ENCODE measurements at places on chromosomes 2 and 18.

DNA sequence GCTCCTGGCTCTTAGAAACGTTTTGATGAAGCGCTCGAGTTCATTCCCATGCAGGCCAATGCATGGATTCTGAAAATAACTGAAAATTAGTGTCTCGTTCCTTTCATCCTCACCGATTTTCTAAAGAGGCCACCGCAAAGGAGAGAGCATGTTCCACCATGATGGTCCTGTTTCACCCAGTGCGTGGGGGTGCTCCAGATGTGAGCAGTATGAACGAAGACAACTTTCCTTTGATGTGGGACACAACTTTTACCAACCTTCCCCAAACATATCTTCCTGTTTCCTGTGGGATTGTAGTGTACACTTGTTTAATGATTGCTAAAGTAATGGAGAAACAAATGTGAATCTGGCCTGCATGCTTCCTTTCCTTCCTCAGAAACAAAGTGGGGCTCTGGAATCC is 114.5 kb downstream of the PRPF40A start:
- DNase-seq: no peak

- DNase-seq: no peak
These were observed 75.2 kb upstream of the CTDP1 start for GRCh38 chr18:79604205-79604912.

DNA sequence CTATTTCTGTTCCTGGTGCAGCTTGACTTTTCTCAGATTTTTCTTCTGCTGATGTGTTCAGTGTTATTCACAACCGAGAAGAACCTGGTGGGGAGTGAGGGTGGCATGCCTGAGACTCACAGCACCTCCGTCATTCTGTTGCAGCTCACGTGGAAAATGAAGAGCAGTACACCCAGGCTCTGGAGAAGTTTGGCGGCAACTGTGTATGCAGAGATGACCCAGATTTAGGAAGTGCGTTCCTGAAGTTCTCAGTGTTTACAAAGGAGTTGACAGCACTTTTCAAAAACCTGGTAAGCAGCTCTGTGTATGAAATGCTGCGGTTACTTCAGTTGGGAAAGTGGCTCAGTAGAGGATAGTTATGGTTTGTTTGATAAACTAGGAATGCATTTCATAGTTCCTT is 90.5 kb downstream of the ASAP2 start:
- no peak for DNase-seq

- DNase-seq: no peak
These were observed 293.8 kb upstream of the CHAC2 start for GRCh38 chr2:53473775-53474311.

DNA sequence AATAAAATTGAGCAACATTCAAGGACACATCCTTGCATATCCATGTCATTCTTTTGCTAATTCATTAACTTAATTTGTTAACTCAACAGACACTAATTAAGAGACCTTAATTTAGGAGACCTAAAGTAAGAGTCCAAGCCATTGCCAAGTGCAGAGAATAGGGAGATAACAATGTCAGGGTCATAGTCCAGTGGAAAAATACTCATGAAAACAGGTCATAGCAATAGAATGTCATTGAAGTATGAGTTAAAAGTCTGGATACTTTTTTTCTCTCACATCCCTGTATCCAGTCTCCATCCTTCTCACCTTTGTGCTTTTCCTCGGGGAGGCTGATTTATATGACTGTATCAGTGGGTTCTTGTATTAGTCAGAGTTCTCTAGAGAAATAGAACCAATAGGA is 26.6 kb upstream of the DPP4 start:
- DNase-seq: no peak

DNA sequence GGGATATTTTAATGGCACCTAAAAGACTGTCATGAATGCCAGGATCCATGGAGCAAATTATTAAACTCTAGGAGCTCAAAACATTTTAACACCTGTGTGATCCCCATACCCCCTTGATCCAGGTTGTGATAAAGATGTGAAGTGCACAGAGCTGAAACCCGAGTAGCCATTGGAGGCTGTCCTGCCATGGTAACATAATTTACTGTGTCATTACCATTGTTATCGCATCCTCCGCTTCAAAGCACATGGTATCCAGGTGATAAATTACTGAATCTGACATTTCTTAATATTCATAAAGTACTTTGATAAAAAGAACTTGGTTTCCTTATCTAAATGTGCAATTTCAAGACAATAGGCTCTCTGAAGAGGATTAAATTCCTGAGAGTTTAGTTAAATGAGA is 109.3 kb downstream of the CHST9 start:
- no peak for DNase-seq

- DNase-seq: no peak
These were observed 178.3 kb upstream of the DSEL start for GRCh38 chr18:67694787-67695186.

- DNase-seq: no peak
These were observed 824.3 kb upstream of the ZEB2 start for GRCh38 chr2:145344076-145344724.

GRCh38 chr2:239928391-239929350 is 96.5 kb downstream of the NDUFA10 start:
- no peak for DNase-seq

DNA sequence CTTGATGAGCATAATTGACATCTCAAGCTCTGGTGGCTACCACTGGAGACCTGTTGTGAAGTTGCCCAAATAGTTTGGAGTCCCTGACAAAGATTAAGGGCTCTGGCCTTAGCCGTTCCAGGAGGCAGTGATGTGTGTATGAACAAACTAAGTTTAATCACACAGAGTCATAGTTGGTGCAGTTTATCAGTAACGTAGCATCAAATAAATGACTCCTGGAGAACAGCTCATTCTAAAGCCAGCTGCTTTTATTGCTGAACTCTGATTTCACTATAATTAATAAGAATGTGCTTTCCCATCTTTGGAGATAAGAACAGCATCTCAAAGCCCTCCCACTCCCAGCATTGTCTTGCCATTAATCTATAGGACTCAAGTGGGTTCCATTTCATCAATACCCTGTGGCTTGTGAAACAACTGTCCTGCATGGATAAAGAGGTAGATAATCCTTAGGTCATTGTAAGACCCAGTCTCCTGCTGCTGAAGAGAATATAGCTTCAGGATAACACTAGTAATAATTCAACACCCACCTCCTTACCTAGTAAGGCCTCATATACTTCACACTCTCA is 211.4 kb upstream of the THUMPD2 start:
- DNase-seq: no peak

DNA sequence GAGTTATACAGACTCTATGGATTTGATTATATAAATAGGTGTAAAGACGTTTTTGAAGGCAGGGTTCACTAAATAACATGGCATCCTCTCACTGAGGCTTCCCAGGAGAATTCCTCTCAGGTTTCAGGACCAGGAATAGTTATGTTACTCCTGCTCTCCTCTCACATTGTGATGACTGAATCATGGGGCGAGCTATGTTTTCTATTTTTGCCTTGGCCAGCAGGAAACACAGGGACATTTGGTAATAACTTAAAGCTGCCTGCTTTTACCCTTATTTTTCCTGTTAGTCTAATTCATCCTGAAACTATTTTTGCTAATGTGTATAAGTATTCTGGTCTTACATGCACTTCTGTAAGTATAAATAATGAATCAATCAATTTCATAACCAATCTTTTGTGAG is 115.3 kb upstream of the ITGB6 start:
- DNase-seq: no peak

DNA sequence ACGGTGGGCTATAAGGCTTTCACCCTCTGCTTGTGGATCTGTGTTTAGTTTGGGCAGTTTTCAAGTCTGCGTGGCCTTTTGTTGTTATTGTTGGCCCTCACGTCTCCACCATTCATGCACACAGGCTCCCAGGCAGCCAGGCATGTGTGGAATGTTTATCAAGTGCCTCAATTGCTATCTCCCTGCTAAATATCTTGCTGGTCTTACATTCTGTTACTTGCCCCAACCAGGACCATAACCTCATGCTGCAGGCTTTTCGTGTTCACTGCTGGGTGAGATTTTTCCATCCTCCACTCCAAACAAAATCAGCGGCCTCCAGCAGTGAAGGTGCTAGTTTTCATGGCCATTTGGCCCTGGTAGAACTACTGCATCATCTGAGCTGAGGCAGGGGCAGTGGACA is 63.0 kb upstream of the DSC1 start:
- no peak for DNase-seq
